Tibial nerve (tissue), 4 donors: ENCODE measurements at places on chromosomes 3 and 15.

- DNase-seq, result no peak
These were observed 30.3 kb downstream of the LINS1 start for GRCh38 chr15:100571592-100572167.

DNA sequence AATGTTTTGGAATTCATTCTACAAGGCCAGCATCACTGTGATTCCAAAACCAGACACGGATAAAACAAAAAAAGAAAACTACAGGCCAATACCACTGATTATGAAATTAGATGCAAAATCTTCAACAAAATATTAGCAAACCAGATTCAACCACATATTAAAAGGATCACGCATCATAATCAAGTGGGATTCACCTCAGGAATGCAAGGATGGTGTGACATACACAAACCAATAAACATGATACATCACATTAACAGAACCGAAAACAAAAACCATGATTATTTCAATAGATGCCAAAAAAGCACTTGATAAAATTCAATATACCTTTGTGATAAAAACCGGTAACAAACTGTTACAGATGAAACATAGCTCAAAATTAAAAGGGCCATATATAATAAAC lies 48.9 kb downstream of the DLG1 start:
- no peak for DNase-seq

GRCh38 chr15:42549032-42549491 lies 424 bp downstream of the HAUS2 start:
- no peak for DNase-seq

DNA sequence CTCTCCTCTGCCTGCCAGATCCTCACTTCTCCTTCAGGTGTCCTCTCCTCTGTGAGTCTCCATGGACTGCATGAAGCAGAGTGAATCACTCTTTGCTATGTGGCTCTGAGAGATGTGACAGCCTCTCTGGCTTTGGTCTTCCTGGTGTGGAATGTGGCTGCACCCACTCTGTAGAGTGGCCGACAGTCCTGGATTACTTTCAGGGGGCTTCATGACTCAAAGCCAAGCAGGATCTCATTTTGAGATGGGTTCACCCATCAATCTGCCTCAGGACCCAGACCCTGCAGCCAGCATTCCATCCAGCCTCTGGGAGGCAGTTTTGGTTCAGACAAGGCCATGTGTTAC lies 221.9 kb upstream of the LYSMD4 start:
- DNase-seq, result no peak

DNA sequence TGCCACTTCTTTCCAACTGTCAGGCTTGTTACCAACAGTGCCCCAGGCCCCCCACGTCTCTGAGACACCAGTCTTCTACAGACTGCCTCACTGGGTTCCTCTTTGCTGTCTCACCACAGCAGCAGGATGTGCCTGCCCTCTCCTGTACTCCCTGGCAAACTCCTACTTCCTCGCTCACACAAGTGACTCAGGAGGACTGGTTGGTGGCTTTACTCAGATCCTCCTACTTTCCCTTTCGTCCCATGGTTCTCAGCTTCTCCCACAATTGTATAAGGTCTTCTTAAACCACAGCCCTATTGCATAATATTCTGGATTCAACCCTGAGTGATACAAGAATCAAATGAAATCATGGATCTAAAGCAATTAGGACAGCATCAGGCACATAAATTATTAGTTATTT lies 246.6 kb upstream of the PROK2 start:
- peak; percentile 14 for DNase-seq

- DNase-seq, result no peak
These were observed 209.7 kb upstream of the DCBLD2 start for GRCh38 chr3:99111235-99111634.

GRCh38 chr15:97623091-97623661 lies 337.3 kb upstream of the ARRDC4 start:
- DNase-seq, result no peak

GRCh38 chr15:52645916-52646315 lies 33.3 kb downstream of the ATOSA start:
- DNase-seq, result no peak

- no peak for DNase-seq
These were observed 3.3 kb downstream of the RPL15 start for GRCh38 chr3:23920151-23920655.

- no peak for DNase-seq
These were observed 2.5 kb upstream of the MTMR14 start for GRCh38 chr3:9646800-9647152.

- no peak for DNase-seq
These were observed 558.5 kb upstream of the CFAP20DC start for GRCh38 chr3:59608356-59608755.

- DNase-seq, result no peak
These were observed 204.6 kb upstream of the CFAP20DC start for GRCh38 chr3:59254433-59254832.

DNA sequence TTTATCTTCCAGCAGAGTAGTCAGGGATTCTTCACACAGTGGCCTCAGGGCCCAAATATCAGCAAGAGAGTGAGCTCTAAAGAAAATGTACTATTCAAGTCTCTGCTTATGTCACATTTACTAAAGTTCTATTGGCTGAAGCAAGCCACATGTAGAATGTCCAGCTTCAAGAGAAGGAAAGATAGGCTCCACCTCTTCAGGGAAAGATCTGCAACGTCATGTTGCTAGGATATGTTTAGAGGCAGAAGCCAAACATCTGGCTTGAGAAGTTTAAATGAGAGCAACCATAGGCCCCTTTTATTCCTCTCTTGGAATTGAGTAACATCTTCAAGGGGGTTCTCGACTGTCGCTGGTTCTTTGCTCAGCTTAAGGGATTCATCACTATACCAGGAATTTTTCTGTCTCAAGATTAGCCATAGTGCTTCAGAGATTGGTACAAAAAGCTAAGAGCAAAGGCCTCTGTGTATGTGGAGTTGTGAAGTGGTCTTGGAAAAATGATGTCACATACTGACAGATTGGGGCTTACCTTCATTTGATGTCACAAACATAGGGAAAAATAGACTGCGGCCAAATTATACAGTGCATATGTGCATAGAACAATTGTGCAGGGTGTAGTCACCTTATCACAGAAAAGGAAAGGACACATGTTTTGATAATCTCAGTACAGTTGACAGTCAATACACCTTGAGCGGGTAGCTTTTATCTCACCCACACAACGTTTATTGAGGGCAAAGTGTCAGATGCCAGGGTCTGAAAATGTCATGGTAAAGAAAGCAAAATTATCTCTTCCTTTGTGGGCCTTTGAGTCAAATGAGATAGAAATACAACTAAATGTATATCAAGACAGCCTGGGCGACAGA lies 11.3 kb upstream of the THRB start:
- DNase-seq, result no peak

GRCh38 chr3:132318451-132318850 lies 1.2 kb downstream of the ACP3 start:
- DNase-seq, result no peak

- peak; percentile 7 for DNase-seq
These were observed 296.5 kb downstream of the THSD4 start for GRCh38 chr15:71411538-71412482.

GRCh38 chr3:128051459-128051836 lies 789 bp upstream of the SEC61A1 start:
- DNase-seq, result no peak

- no peak for DNase-seq
These were observed 176.0 kb downstream of the CDIN1 start for GRCh38 chr15:36755341-36756000.

DNA sequence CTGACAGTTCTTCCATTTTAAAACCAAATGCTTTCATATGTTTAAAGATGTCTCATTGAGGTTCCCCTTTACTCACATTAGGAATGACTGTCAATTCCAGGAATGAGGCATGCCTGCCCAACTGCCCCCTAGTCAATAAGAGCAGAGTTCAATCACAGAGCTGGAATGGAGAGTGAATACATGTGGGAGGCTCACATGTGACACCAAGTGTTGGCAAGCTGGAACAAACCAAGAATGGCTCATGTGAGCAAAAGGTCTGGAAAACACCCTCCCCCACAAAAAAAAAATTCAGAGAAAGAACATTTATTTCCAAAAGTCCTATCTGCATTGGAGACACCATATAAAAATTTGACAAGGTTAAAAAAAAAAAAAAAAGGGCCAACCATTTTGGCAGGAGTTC lies 3.7 kb downstream of the PBRM1 start:
- DNase-seq, result no peak

GRCh38 chr3:157669416-157669815 lies 166.2 kb upstream of the VEPH1 start:
- no peak for DNase-seq

DNA sequence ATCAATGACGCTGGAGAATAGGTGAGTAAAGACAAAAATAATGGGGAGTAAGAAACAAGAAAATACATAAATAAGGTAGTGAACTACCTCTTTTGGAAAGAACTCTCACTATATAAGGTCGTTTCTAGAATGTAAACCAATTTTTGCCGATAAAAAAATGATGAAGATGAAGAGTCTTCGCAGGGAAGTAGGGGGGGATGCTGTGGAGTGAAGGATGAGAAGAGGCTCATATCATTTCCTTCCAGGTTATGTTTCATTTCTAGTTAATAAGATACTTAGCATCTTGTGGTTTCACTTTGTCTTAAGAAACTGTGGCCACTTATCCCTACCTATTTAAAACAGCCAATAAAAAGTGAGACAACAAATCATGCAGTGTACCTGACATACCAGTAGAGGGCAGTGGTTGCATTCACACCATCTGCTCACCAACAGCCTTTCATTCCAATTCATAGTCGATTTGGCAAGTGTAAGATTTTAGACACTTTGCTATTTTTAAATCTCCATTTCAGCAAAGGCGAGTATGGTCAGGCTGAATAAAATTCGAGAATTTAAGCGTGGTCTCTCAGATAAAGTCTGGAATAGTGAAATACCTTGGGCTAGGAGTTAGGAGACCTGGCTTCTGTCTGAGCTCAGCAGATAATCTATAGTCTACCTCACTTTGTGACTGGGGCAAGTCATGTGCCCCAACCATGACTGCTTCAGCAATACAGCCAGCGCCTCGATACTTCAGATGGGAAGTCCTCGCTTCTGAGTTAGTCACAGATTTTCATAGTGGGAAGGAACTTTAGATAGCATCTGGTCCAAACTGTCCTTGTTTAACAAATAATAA lies 28.9 kb upstream of the ICE2 start:
- DNase-seq, result peak; percentile 64

DNA sequence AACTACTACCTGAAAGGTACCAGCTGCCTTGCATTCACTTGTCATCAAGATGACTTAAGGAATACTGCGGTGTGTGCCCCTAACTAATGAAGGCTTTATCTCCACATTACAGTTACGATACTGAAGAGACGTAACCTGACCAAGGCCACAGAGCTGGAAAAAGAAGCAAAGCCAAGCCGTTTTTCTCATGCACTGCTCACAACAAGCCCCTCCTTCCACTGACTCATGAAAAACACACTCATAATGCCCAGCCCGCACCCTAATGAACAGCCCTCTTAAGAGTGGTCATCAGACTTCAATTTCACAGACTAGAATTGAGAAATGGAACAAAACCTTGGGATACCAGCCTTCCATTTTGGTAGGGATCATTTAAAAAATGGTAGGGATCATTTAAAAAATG lies 11.6 kb downstream of the PSMD6 start:
- no peak for DNase-seq

- DNase-seq, result no peak
These were observed 197.3 kb upstream of the LINGO1 start for GRCh38 chr15:77830051-77830468.

- no peak for DNase-seq
These were observed 25.3 kb upstream of the ARHGEF3 start for GRCh38 chr3:56826831-56827722.

- DNase-seq, result no peak
These were observed 70.5 kb downstream of the KLHL25 start for GRCh38 chr15:85723960-85724945.
